NCI-H748 treated with DMSO at 0.1 percent for 48 hours (cell line): ENCODE measurements at places on chromosomes 2 and 18.

DNA sequence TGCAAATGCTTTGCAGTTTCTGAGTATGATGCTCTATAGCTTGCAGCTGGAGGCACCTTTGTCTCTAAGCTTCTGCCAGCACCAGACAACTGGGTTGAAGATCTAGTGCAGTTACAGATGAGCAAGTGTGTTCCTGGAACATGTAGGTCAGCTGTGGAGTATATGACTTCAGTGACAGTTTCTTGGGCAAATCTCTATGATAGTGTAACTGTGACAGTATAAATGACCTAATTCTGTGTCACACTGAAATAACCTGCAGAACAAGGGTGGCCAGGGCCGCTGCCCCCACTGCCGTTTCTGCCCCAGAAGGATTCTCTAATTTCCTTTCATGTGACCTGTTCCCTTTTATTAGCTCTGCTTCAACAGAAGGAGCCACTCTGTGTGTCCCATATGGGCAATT lies 145.3 kb upstream of the DAPL1 start:
- DNase-seq = no peak

DNA sequence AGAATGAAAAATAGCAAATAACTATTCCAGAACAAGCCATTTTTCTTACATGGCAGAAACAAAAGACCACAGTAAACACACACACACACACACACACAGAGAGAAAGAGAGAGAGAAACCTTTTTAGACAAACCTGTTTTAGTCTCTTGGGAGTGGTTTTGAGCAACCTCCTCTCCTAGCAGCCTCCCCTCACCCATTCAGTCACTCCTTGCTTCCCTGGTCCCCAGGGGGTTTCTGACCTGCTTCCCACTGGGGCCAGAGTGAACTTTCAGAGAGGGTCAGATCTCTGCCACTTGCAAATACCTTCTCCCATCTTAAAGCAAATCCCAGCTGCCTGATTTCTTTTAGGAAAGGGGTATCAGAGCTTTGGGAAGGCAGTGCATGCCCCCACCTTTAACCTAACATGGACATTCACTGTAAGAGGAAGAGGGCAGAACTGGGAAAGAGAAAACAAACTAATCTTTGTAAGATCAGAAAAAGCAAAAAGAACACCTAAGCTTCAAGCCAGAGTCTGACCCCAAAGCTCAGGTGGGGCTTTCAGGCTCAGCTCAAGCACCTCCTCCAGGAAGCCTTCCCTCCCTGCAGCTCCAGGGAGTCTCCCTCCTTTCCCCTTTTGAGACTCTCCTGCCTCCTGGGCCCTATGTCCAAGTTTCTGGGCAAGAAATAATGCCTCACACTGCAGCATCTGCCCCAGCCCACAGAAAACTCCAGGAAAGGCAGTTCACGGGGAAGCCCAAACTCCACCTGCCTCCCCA lies 2.7 kb downstream of the SDC1 start:
- DNase-seq = no peak

GRCh38 chr18:64402636-64403035 lies 253.7 kb upstream of the LINC00305 start:
- no peak for DNase-seq

GRCh38 chr2:55936351-55936750 lies 12.8 kb upstream of the EFEMP1 start:
- no peak for DNase-seq

- no peak for DNase-seq
Observed at GRCh38 chr2:189561371-189562038, 19.1 kb downstream of the SLC40A1 start.

GRCh38 chr18:68660354-68661183 lies 54.3 kb downstream of the TMX3 start:
- peak; percentile 62 for DNase-seq

- peak; percentile 60 for DNase-seq
Observed at GRCh38 chr2:64751286-64752260, 97.9 kb upstream of the SERTAD2 start.
